ENCODE measurements at places on chromosomes 2 and 18.

DNA sequence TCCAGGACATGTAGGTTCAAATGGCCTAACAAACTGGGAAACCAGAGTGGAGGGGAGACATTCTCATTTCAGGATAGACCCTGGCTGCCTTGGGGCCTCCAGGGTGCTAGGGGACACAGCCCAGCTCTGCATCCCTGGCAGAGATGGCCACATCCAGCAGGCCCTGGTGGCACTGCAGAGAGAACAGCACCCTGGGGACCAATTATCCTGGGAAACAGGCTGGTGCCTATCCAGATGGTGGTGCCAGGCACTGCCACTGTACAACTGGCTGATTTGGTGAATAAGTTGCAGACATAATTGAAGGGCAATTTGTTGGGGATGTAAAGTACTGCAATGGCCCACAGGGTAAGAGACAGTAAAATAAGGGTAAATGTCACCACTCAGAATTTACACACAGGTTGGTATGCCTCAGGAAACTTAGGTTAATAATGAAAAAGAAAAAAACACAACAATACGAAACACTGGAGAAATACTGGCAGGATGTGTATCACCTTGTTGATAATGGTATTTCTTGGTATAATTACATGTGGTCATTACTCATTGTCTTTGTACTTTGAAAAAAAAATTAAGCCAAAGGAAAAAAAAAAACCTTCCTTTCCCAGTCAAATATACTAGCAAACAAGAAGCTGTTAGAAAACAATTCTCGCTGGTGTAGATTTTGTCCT lies 12.8 kb upstream of the SFTPB start:
- DNase-seq = no peak

DNA sequence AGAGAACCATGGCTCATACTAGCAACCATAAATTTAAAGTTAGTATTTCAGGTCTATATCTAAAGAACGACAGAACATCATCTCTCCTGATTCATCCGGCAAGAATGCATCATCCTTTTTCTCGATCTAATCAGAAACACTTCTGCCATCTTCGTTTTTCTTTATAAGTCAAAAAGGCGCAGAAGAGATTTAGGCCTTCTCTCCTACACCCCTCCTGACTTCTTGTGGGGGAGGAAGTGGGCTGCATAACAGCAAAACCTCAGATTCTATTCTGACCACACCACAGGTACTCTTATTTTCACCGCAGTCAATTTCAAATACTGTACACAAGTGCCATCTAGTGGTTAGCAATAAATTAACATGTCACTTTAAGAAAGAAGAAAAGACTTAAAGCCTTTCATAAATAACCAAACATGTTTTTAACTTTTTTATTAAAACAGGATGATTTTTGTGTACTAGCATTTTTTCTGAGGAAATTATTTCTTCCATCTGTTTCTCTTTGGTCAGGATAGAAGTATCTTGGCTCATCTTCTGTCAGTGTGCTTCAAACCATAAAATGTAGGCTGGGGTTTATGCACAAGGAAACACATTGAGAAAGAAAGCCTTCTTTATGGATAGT lies 48.4 kb upstream of the PIK3C3 start:
- peak; percentile 7 for DNase-seq

GRCh38 chr2:10095175-10095574 lies 15.0 kb upstream of the CYS1 start:
- no peak for DNase-seq

- DNase-seq = no peak
Observed at GRCh38 chr2:74278694-74279093, 64.5 kb downstream of the SLC4A5 start.
